ENCODE measurements at places on chromosomes 2 and 18.

- no peak for DNase-seq
Measured at GRCh38 chr2:134229540-134229939, 24.3 kb upstream of the MGAT5 start.

DNA sequence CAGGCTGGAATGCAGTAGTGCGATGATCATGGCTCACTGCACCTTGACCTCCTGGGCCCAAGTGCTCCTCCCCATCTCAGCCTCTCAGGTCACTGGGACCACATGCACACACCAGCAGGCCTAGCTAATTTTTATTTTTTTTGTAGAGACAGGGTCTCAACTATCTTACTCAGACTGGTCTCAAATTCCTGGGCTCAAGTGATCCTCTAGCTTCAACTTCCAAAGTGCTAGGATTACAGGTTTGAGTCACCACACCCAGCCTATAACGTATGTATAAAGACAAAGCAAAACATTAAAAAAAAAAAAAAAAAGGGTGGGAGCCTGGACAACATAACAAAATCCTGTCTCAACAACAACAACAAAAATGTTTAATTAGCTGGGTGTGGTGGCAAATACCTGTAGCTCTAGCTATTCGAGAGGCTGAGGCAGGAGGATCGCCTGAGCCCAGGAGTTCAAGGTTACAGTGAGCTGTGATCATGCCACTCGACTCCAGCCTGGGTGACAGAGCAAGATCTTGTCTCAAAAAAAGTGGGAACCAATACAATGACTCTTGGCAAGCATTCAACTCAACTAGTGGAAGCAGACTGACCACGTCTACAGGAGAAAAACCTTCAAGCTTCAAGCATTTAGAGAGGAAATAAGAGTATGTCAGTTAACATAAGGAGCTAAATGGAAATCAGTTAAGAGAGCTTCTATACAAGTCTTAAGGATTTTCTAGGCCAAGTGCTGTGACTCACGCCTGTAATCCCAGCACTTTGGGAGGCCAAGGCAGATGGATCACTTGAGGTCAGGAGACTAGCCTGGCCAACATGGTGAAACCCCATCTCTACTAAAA lies 2.6 kb downstream of the GTF3C2 start:
- DNase-seq, result no peak

- DNase-seq, result no peak
Measured at GRCh38 chr18:1663879-1664705, 759.4 kb downstream of the ADCYAP1 start.

GRCh38 chr18:27922780-27923179 lies 254.2 kb downstream of the CDH2 start:
- DNase-seq, result no peak

- no peak for DNase-seq
Measured at GRCh38 chr2:111535404-111535803, 348.6 kb downstream of the ANAPC1 start.

DNA sequence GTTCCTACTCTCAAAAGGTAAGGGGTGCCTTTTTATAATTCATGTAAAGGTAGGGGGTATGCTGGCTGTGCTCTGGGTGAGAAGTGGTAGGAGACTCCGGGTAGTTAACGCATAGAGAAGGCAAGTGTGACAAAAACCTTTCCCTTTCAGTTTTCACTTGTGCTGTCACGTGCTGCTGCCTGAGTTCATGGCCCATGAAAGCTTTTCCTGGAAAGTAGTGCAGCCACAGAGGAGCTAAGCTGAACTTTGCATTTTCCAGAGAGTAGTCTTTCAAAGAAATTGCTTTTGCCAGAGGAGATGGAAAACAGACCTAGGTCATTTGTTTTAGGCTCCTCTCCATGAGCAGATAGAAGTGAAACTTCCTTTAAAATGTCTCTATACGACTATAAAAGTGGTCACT lies 44.7 kb downstream of the THSD7B start:
- no peak for DNase-seq

DNA sequence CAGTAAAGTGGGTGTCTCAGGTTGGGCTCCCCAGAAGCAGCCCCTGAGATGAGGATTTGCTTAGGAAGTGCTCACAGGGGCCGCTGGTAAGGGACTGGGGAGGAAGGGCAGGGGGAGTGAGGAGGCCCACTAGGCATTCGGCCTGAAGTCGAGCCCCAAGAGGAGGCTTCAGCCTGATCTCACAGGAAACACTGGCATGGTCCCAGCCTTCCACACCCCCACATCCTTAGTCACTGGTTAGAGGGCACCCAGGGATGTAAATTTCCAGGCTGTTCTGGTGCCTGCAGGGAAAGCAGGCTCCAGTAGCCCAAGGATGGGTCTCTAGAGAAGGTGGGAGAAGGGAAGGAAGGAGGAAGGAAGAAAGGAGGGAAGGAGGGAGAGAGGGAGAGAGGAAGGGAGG lies 22.4 kb upstream of the KCNK3 start:
- no peak for DNase-seq

GRCh38 chr18:50527636-50528307 lies 32.1 kb upstream of the MAPK4 start:
- no peak for DNase-seq

GRCh38 chr18:58631301-58631700 lies 2.4 kb upstream of the ALPK2 start:
- DNase-seq, result no peak

- DNase-seq, result no peak
Measured at GRCh38 chr2:197455428-197455827, 2.1 kb downstream of the COQ10B start.

- DNase-seq, result no peak
Measured at GRCh38 chr2:125634662-125635061, 1021.3 kb upstream of the GYPC start.

DNA sequence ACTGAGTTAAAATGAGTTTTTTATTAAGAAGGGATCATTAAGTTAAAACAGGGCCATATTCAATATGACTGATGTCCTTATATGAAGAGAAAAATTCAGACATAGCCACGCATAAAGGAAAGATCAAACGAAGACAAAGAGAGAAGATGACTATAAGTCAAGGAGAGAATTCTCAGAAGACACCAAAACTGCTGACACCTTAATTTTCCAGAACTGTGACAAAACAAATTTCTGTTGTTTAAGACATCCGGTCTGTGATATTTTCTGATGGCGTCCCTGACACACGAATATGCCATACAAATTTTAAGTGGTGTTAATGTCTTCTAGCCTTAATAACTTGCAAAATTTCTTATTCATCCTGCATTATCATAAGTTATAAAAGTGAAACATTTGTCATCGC lies 1325.2 kb upstream of the DDX18 start:
- no peak for DNase-seq

- DNase-seq, result no peak
Measured at GRCh38 chr2:174977364-174977763, 27.8 kb downstream of the CHN1 start.

- no peak for DNase-seq
Measured at GRCh38 chr2:203814661-203815540, 52.7 kb upstream of the CTLA4 start.

DNA sequence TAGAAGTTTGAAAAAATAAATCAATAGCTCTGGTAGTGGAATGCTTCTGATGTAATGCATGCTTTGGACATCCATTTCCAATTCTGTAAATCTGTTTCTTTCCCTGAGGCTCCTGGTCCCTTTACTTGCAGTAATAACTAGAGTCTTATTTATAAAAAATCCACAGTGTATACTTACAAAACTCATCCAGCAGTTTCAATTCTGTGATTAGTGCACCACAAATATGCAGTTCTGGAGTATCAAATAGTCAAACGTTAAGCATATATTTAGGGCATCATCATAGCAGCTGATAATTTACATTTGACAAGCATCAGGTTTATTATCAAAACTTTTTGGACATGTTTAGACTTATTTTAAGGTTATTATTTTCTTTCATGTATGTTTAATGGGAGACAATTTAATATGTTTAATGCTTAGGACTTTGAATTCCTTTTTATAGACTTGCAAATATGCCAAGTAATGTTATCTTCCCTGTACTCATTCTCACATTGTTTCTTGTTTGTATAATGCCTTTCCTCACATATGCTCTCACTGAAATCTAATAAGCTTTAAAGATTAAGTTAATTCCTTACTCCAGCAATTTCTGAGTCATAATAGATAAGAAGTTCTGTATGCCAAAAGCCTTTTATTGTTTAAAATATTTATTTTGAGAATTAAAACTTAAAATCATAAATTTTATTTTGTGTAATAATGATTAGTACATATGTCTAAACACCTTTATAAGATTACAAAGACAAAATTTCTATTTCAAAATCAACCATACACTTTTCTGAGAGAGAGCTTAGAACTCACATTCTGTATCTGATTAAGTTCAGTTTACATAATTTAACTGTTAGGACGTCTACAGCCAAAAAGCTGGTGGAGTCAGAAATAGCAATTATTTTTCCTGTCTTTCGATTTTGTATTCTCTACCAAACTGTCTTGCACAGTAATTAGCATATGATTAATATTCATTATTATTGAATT lies 341.5 kb upstream of the TMEFF2 start:
- no peak for DNase-seq

- no peak for DNase-seq
Measured at GRCh38 chr18:9066817-9067306, 35.6 kb upstream of the NDUFV2 start.

- DNase-seq, result no peak
Measured at GRCh38 chr2:224909885-224910573, 132.2 kb downstream of the DOCK10 start.

DNA sequence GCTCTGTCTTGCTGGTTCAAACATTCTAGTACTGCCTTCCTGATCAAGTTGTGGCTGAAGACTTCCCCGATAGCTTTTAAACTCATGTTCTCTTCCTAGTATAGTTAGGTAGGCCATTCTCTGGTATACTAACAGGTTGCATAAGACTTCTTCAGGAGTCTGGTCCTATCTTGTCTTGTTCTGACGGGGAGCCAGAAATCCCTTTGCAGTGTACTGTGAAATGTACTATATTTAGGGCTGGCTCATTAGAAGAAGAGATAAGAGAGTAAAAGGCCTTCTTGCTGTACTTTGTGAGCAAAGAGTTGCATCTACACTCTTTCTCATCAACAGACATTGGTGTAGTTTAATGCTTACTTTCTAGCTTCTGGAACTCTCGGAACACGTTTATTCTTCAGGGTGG lies 331.9 kb downstream of the NUP35 start:
- DNase-seq, result no peak

GRCh38 chr2:241706537-241706936 lies 4.7 kb downstream of the ING5 start:
- DNase-seq, result no peak

GRCh38 chr2:207164006-207164831 lies 1.5 kb downstream of the KLF7 start:
- DNase-seq, result no peak

DNA sequence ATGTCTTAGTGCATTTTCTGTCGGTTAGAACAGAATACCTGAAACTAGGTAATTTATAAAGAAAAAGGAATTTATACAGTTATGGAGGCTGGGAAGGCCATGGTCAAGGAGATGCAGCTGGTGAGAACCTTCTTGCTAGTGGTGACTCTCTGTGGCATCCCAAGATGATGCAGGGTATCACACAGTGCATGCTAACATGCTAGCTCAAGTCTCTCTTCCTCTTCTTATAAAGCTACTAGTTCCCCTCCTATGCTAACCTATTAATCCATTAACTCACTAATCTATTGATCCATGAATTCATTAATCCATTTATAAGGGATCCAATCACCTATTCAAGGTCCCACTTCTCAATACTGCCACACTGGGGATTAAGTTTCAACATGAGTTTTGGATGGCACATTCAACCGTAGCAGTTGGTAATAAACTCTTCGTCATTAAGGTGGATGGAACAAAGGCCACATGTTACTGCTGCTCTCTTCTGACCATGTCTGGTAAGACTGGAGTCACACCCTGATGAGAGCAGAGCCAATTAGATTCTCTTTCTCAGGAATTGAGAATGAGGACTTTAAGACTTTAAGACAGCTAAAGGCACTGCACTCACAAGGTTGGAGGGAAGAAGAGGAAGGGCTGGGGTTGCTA lies 211.6 kb upstream of the SMAD7 start:
- no peak for DNase-seq

- DNase-seq, result no peak
Measured at GRCh38 chr2:58057707-58058530, 11.3 kb downstream of the VRK2 start.

GRCh38 chr18:45014047-45014501 lies 333.4 kb downstream of the SETBP1 start:
- DNase-seq, result no peak

- DNase-seq, result no peak
Measured at GRCh38 chr2:102141970-102142828, at the start of gene IL1R1. TSS of gene IL1R1 (plus strand) at chr2:102142746. CDS start at chr2:102157725, 14,979 bp downstream.

- no peak for DNase-seq
Measured at GRCh38 chr2:41936771-41937463, 110.9 kb upstream of the PKDCC start.

GRCh38 chr2:46260305-46260704 lies 36.9 kb upstream of the EPAS1 start:
- DNase-seq, result no peak

GRCh38 chr18:79819064-79819967 lies 21.6 kb downstream of the KCNG2 start:
- DNase-seq, result no peak

- no peak for DNase-seq
Measured at GRCh38 chr18:9726175-9726574, 18.1 kb downstream of the RAB31 start.

GRCh38 chr2:195610717-195611116 lies 46.3 kb upstream of the SLC39A10 start:
- no peak for DNase-seq

DNA sequence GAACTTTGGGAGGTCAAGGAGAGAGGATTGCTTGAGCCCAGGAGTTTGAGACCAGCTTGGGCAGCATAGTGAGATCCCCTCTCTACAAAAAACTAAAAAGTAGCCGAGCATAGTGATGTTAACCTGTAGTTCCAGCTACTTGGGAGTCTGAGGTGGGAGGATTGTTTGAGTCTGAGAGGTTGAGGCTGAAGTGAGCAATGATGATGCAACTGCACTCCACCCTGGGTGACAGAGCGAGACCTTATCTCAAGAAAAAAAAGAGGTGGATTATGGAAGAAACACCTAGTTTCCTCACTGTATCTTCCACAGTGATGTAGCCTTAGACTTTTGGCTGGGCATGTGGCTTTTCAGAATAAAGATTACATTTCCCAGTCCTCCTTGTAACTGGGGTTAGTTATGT lies 237.2 kb upstream of the SPRED2 start:
- DNase-seq, result no peak

DNA sequence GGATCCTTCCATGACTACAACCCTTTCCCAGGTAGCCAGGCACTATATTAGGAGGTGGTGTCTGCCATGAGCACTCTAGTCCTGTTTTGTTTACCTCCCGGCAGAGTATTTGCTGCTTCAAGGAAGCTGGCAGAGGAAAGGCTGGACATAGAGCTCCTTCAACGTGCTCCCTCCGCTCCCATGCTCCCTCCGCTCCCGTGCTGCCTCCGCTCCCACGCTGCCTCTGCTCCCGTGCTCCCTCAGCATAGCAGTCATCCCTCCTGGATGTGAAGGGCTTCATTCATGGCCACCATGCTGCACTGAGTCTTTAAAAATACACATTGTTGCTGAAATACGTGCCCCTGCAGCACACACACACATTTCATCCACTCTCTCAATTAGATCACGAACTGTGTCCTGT lies 181.9 kb upstream of the MYT1L start:
- no peak for DNase-seq

Data from stimulated activated CD4-positive, alpha-beta T cell treated with anti-CD3 and anti-CD28 coated beads, Interleukin-1b, Interleukin-23, amount 100 ng/mL, for 1 hour (primary cell).